ENCODE measurements at places on chromosomes 12 and 14. TPM values are rescaled to one million over a fixed set of nuclear protein-coding genes. Genes with fewer than 3 reads are reported as not detected.

CD27 gene
- under 0.01 TPM for total RNA-seq

TMEM132C gene
- total RNA-seq = not detected

AMN1 gene
- 7.3 TPM for total RNA-seq

BDKRB1 gene
- total RNA-seq = 15.1 TPM

ATP2A2 gene
- 221 TPM for total RNA-seq

ASCL1 gene
- not detected for total RNA-seq

EMP1 gene
- 75.6 TPM for total RNA-seq

PRICKLE1 gene
- 13.9 TPM for total RNA-seq

STAC3 gene
- total RNA-seq = 1.3 TPM

PXN gene
- total RNA-seq = 63.0 TPM

AQP2 gene
- not detected for total RNA-seq

TBX5 gene
- 0.43 TPM for total RNA-seq

GLI1 gene
- 1.9 TPM for total RNA-seq

HPD gene
- not detected for total RNA-seq

GCH1 gene
- 9.1 TPM for total RNA-seq

SLCO1B1 gene
- total RNA-seq = not detected

CIDEB gene
- total RNA-seq = 1.3 TPM

COX8C gene
- not detected for total RNA-seq
